ENCODE measurements at places on chromosomes 1 and 21.

GRCh38 chr1:55747408-55747841 lies 532.3 kb upstream of the USP24 start:
- no peak for DNase-seq

DNA sequence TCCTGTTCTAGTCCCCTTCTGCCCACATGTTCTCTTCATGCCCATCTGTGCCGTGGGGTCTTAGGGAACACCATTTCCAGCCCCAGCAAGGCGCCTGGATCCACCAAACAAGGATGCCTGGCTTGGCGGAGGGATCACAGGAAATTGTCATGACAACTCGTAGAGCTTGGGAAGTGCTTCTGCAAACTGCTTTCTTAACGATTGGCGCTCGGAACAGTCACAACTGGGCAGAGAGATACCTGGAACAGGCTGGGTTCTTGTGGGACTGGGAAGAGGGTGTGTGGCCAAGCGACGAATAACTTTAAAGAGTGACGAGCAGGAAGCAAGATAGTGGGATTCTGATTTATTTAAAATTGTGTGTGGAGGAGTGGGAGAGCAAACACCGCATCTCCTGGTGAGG lies 329.8 kb downstream of the RPS6KC1 start:
- DNase-seq = no peak

GRCh38 chr1:20149601-20150325 lies 10.6 kb downstream of the PLA2G2F start:
- no peak for DNase-seq

DNA sequence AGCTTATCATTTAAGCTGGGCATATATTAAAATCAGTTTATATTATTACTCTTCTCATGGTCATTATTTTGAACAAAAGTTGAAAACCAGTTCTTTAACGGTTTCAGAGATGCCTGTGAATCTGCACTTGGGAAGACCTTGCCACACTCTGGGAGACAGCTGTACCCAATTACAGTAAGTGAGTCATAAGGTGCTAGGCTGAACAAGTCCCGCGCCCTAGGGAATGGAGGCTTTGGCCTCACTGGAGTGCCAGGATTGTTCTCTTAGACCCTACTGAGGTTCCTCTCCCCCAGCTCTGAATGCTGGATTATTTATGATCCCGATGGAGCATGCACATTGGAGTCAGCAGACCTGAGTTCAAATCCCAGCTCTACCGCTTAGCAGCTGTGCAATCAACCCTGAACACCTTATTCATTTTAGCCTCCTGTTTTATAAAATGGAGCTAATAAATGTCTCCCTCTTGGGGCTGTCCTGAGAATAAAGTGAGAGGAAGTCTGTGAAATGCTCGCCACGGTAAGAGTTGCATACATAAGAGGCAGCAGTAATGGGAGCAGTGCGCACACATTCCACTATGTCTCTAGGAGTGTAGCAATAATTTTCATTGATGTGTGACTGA lies 266.2 kb downstream of the FOXD2 start:
- no peak for DNase-seq

DNA sequence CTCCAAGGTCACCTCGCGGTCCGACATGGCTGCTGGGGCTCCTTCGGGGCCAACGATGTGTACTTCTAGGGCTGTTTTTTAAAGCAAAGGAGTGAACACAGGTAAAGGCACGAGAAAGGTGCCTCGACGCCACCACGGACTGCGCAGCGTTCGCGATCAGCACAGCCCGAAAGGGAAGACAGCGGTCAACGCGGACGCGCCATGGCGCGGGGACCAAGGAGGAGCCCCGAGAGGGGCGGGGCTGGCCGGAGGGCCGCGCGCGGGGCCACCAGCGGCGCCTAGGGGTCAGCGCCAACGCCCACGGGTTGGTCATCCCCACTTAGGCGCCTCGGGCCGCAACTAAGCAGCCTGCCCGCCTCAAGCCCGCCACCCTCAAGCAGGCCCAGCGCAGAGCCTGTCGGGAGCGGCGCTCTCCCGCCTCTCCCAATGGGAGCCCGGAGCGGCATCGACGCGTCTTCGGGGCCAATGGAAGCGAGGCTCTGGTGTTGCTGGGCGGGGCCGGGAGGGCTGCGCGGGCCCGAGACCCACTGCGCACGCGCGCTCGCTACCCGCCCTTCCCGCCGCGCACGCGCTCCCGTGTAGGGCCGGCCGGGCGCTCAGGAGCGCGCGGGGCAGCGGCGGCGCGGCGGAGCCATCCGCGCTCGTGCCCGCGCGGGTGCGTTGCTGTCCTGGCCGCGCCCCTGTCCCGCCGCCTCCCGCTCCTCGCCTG lies at the start of gene DIP2A:
DIP2A (plus strand) TSS at position 577 of the 709 bp plus-strand sequence. CDS start 241 bp downstream, outside the sequence.
- DNase-seq = peak; percentile 97

- no peak for DNase-seq
Observed at GRCh38 chr1:7784492-7785071, 491 bp downstream of the PER3 start.

Data from activated CD4-positive, alpha-beta T cell treated with anti-CD3 and anti-CD28 coated beads, Interleukin-2, Interleukin-6, amounts not matched to agents 100 ng/mL and 50 ng/mL, durations not matched to agents 16 hours and 8 hours (primary cell).